Mucosa of gallbladder (tissue), 1 donor: ENCODE measurements at places on chromosomes 7 and 10.

- DNase-seq, result peak; percentile 74
Observed at GRCh38 chr10:126839094-126839761, 66.0 kb upstream of the DOCK1 start.

DNA sequence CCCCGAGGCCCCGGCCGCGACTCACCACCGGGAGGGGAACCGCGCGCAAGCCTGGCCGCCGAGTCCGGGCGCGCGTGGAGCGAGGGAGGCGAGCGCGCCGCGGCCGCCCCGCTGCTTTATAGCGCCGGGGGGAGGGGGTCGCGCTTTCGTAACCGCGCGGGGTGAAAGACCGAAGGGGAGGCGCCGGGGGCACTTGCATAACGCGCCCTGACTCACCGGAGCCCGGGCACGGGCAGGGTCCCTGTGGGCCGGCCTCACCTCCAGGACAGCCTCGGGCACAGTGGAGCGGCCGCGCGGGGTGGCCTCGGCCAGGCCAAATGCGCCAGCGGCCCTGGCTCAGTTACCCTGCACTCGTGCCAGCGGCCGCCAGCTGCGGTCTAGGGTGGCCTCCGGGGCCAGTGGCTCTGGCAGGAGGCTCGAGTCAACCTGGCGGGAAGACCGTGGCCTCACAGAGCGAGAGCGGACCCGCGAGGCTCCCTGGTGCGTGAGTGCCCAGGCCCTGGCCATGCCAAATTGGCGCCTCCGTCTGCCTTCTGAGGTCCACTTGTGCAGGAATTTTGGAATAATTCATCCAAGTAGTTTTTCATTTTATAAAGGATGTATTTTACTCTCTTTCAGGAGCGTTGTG is at the start of gene RBP4:
Gene RBP4, minus strand, starts transcription at position 90 of the 628 bp plus-strand sequence. CDS start 207 bp downstream, outside the sequence.
- no peak for DNase-seq

DNA sequence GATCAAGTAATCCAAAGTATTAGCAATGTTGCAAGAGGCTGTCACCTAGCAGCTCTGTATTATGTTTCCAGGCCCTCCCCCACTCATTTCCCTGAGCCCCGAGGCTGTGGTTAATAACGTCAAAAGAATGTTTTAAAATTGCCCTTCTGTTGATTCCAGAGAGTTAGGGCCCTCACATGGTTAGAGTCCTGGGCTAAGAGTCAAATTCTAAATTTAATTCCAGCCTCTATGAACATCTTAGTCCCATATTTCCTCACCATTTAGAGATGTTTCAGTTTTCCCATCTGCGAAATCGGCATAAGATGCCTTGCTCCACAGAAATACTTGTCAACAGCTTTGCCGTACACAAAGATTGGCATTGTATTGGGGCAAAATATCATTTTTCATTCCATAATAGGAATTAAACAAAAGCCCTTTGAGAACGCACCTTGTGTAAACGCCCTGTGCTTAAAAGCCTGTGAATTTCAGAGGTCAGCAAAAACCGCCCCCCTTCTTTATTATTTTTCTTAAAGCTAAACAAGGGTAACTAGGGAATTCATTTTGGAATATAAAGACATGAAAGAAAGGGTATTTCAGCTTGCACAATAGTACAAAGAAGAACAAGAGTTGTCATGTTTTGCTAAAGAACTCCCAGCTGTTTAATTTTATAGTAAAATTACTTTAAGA is 135.8 kb downstream of the ARID5B start:
- no peak for DNase-seq

DNA sequence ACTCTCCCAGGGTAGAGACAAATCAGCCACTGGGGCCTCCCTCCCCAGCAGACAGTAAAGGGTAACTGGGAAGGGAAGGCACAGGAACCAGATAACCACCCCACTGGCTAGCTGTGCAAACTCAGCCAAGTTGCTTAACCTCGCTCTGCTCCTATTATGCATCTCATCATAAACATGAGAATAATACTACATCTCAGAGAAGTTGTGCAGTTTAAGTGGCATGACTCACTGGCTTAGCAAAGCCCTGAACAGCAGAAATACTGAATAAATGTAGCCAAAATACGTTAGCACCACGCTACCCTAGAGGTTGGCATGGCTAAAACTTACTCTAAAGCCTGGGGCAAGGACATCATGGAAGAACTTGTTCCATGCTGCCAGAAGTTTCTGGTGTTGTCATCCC is 128.1 kb upstream of the ANK3 start:
- DNase-seq, result no peak

DNA sequence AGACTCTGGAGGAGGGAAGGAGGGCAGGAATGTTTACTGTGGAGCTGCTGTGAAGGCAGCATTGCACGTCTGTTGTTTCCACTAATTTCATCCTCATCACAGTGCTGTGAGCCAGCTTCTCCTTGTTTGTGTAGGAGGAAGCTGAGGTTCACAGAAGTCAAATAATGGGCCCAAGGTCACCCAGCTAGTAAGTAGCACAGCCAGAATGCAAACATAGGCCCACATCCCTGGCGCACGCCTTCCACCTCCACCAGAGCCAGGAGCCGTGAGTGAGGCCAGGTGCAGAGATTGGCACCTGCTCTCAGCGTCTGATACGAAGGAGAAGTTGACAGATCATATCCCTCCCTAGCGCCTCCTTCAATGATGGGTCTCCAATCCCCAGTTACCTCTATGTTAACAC is 93.6 kb downstream of the HTR5A start:
- no peak for DNase-seq

- no peak for DNase-seq
Observed at GRCh38 chr7:43872406-43873110, 3.2 kb upstream of the MRPS24 start.

- DNase-seq, result no peak
Observed at GRCh38 chr10:79319115-79319771, 28.0 kb upstream of the PPIF start.

- DNase-seq, result no peak
Observed at GRCh38 chr7:54550471-54550870, 8.3 kb downstream of the VSTM2A start.

GRCh38 chr10:92697663-92698511 is 8.1 kb downstream of the HHEX start:
- no peak for DNase-seq

DNA sequence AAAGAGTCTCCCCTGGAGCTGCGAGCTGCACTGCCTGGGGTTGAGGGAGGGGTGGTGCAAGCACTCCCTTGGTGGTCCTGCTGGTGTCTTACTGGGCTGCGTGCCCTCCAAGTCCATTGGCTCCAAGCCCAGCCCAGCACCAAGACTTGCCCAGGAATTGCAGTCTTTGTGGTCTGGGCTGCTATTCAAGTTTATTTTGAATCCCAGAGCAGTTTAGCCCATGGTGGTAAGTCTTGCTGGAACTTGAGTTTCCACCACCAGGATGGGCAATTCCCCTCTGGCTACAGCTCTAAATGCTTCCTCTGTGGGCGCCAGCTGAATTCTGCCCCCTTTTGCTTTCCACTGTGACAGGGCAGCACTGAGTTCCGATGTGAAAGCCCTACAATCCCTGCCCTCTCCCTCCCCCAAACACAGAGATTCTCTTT is 25.1 kb downstream of the GALNT11 start:
- DNase-seq, result no peak

DNA sequence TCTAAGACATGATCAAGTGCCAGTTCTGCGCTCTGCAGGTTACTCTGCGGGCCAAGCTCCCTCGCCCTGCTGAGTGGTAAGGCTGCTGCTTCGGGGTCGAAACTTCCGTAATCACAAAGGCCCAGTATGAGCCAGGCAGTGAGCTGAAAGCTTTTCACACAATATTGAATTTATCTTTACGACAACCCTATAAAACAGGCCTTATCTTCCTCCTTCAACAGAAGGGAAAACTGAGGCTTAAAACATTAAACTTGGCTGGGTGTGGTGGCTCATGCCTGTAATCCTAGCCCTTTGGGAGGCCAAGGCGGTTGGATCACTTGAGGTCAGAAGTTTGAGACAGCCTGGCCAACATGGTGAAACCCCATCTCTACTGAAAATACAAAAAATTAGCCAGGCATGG is 83.3 kb downstream of the FAM107B start:
- no peak for DNase-seq

GRCh38 chr10:79401015-79401921 is 44.2 kb downstream of the ZCCHC24 start:
- DNase-seq, result no peak

DNA sequence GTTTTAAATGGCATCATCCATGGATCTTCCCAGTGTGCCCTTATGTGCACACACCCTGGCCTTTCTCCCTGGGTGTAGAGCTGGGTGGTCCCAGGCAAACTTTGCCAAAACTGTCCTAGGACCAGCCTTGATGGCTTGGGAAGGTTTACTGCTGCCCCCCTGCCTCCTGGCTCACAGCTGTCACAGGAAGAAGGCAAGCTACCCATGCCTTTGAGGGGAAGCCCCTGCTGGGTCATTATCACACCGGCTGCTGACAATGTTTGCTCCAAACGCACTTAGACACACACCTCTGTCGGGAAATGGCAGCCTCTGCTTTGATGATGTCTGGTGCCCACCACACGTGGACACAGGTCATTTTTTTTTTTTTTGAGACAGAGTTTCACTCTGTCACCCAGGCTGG is 25.2 kb upstream of the FIGNL1 start:
- DNase-seq, result no peak

GRCh38 chr7:155257482-155258225 is 40.0 kb upstream of the INSIG1 start:
- peak; percentile 33 for DNase-seq

GRCh38 chr10:25498645-25499044 is 323.8 kb downstream of the GPR158 start:
- DNase-seq, result no peak

DNA sequence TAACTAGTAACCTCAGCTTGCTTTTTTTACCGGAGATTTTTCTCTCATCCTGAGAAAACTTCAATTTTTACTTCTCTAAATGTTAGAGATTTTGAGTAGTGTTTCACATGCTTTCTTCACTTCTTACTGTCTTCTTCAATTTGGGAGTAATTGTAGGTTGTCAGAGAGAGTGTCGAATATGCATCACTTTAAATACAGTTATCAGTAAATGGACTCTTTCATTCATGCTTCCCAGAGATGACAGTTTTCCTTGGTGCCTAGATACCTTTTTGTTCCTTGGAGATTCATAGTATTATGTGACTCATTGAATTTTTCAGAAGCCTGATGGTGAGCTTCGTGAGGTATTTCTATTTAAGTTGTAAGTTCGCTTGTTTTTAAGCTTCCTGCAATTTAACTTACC is 169.7 kb downstream of the ADK start:
- DNase-seq, result no peak
